NCI-H146 (cell line): ENCODE measurements at places on chromosomes 1 and 21.
A peak's percentile ranks its signal among the peaks of the same experiment; 100 is the strongest.

GRCh38 chr21:41762753-41763152 lies 4.1 kb downstream of the RIPK4 start:
- DNase-seq = no peak

DNA sequence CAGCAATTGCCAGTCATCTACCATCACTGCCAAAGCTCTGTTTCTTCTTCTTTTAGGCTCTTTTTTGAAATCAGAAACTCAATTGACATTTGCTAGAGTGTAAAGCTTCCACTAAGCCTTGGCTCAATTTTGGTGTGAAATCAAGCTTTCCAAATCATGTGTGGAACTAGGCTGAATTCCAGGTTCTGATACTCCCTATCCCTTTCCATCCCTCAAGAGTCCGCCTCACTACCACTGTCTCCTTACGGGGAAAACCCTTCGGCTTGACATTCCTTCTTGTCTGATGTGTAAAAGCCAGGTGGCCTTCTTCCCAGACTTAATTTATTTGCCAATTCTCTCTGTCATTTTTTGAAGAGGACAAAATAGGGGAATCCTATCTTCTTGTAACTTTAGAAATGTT lies 47.2 kb upstream of the PRMT6 start:
- no peak for DNase-seq

GRCh38 chr1:167627865-167628641 lies 2.0 kb upstream of the RCSD1 start:
- DNase-seq = no peak

GRCh38 chr1:2134266-2134620 lies 60.3 kb downstream of the FAAP20 start:
- no peak for DNase-seq

GRCh38 chr1:89781494-89782126 lies 39.2 kb upstream of the LRRC8D start:
- DNase-seq = no peak

- no peak for DNase-seq
These were observed 997 bp downstream of the PRKACB start for GRCh38 chr1:84145068-84145467.

GRCh38 chr1:234839663-234840062 lies 229.7 kb upstream of the IRF2BP2 start:
- DNase-seq = peak; percentile 13

DNA sequence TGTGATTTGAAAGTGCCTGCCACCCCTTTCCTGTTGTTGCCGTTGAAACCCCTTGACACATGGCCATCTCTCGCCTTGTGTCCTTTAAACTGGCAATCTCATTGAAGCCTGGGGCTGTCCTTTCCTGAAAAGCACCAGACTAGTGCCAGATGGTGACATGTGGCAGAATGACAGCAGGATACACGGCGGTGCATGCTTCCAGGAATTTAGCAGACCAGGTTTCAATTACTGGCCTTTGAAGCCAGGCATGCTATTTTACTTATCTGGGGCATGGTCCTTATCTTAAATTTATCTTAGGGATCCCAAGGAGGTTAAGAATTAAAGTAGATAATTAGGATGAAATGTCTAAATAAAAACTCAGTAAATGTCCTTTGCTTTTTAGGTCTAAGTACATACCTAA lies 15.2 kb downstream of the PLPPR4 start:
- DNase-seq = no peak

DNA sequence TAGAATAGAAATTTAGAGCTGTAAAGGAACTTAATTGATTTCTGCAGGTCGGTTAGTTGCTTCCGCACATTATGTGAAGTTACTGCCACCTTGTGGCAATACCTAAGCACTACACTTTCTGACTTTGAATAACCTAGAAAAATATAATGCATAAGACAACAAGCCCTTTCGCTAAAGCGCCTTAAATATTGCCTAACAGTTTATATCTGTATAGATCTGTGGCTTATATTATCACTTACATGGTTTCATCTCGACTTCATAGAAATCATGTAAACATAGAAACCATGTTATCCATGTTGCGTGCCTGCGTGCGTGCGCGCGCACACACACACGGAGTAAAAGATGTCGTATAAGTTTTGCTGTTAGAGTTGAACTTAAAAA lies 10.9 kb upstream of the IFI16 start:
- peak; percentile 32 for DNase-seq

DNA sequence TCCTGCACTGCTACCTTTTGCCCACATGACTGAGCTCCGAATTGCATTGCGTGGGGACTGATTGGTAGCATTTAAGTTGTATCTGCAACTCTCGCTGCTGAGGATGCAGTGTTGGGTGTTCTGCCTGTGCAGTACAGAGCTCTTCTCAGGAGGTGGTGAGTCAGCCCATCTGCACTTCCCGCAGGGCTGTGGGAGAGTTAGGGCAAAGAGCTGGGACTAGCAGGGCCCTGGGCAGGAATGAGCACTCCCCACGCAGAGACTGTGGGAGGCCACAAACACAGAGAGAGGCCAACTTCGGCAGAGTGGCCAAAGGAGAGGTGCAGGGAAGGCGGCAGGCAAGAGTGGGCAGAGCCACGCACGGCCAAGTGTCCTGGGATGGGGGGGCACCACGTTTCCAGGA lies 244.7 kb downstream of the SIPA1L2 start:
- no peak for DNase-seq

DNA sequence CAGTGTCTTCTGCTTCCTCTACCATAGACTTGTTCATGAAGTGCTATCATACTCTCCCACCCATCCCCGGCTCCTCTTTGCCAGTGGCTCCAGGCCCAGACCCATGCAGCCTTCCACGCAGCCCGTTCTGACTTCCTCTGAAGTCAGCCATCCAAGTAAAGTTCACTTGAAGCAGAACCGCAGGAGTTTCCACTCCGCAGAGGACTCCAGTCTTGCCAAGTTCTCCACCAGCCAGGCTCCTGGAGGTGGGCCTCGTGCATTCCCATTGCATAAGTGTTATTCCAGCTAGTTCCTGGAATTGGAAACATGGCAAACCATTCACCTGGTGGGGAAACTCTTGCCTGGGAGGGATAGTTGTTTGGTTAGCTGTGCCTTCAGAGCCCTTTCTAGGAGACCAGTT lies 185.1 kb downstream of the PLPP3 start:
- no peak for DNase-seq

DNA sequence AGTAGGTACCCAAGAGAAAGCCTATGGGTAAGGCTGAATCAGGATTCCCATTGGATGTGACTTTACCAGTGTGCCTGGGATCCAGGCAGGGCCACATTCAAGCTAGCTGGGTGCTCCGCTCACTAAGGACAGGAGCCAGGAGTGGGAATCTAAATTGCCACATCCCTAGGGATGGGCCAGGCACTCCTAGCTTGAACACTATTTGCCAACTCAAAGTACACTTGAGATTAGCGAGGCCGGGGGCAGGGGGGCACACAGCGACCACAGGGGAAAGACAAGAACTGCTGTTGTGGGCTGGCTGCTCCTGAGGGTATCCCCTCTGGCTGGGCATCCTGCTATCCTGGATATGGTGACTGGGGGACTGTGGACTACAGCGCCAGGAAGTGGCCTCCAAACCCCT lies 4.3 kb downstream of the SLC45A3 start:
- no peak for DNase-seq

- no peak for DNase-seq
These were observed 13.9 kb upstream of the ASAP3 start for GRCh38 chr1:23497777-23498439.

- no peak for DNase-seq
These were observed 9.8 kb downstream of the RGS18 start for GRCh38 chr1:192167911-192168700.

GRCh38 chr1:96865731-96866685 lies 144.4 kb downstream of the PTBP2 start:
- no peak for DNase-seq

- DNase-seq = no peak
These were observed 136.2 kb upstream of the DUSP10 start for GRCh38 chr1:221878134-221878533.

- no peak for DNase-seq
These were observed 12.1 kb downstream of the MCL1 start for GRCh38 chr1:150567341-150567716.

DNA sequence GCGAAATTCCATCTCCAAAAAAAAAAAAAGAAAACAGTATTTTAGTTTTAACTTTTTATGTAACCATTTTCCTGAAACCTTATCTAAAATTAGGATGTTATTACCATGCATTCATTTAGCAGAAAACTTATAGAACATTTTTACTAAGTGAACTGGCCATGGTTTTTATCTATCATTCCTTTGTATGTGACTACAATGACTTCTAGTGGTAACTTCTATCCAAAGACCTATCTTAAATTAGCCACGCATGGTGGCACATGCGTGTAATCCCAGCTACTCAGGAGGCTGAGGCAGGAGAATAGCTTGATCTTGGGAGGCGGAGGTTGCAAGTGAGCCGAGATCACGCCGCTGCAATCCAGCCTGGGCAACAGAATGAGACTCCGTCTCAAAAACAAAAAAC lies 11.4 kb downstream of the GGPS1 start:
- no peak for DNase-seq

- no peak for DNase-seq
These were observed 6.3 kb upstream of the PRDM15 start for GRCh38 chr21:41885341-41886024.

DNA sequence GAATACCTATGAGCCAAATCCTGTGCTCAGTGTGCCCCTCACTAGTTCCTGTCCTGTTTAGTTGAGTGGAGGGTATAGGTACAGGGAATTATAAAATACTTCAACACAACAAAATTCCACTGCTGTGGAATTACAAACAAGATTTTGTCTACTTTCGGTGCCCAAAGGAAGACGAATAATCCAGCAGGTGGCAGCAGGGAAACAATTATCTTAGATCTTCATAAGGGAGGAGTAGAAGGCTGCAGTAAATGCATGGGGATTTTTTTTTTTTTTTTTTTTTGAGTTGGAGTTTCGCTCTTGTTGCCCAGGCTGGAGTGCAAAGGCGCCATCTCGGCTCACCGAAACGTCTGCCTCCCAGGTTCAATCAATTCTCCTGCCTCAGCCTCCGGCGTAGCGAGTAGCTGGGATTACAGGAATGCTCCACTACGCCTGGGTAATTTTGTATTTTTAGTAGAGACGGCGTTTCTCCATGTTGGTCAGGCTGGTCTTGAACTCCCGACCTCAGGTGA lies 2.0 kb upstream of the PIP5K1A start:
- peak; percentile 84 for DNase-seq

- peak; percentile 1 for DNase-seq
These were observed 1.7 kb downstream of the DCAF8 start for GRCh38 chr1:160260406-160261382.

GRCh38 chr1:39567302-39567701 lies 9.3 kb downstream of the PABPC4 start:
- DNase-seq = no peak

- DNase-seq = peak; percentile 55
These were observed 40.9 kb upstream of the PPIAL4F start for GRCh38 chr1:144551543-144552424.

DNA sequence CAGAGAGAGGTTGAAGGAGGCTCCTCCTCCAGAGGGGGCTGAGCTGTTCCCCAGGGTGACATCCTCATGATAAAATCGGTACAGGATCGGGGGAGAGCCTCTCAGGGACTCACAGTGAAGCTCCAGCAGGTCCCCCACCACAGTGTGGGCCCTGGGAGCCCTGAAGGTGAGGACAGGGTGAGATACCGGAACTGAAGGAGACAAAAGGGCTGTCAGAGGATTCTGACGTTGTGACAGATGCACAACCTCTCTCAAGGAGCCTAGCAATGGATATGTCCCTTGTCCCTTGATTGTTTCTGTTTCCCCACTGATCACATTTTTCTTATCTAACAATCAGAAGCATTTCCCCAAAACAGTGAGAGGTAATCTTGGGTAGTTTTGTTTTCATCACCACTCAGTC lies 5.2 kb downstream of the FCRL3 start:
- DNase-seq = no peak
